ENCODE measurements at places on chromosomes 11 and 22. TPM values are rescaled to one million over a fixed set of nuclear protein-coding genes. Genes with fewer than 3 reads are reported as not detected.

SF3B2 gene
- 75.5 TPM for total RNA-seq

GAB2 gene
- 27.4 TPM for total RNA-seq

DNA sequence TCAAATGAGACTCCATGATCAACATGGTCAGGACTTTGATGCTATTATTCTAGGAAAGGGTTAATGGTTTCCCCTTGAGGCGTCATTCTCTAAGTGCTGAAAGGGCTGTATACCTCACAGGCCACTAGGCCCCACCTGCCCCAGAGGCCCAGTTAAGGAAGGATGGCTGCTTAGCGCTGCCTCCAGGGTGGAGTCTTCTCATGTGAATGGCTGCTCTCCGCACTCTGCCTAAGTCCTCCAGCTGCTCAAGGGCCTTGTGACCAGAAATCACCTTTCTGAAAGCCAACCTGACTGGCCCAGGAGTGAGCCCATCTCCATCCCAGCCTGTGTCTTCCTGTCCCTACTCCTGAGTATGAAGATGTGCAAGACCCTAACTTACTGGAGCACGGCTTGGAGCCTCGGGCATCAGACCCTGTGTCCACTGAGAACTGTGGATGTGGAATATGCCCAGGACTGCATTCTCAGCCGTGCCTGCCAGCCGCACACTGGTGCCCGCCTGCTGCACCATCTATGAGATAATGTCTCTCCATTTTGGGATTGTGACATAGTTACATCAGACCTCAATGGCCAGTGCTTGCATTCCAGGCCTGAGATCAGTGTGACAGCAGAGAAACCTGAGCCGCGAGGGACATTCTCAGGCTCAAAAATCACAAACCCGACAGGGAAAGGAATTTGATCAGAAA is 51.0 kb downstream of the SNX19 start:
- H3K4me1 ChIP-seq: peaks cover 40% of the 10 kb centered on the region
- H3K36me3 ChIP-seq: no peaks in the 10 kb centered on the region
- H3K27me3 ChIP-seq: no peaks in the 10 kb centered on the region
- peak overlapping the region; percentile 91 for H3K27ac ChIP-seq
- DNase-seq: peak; percentile 53
- H3K4me3 ChIP-seq: no peak overlapping the region

- no peaks in the 10 kb centered on the region for H3K4me1 ChIP-seq
- peaks cover 68% of the 10 kb centered on the region for H3K27me3 ChIP-seq
- DNase-seq: no peak
- H3K4me3 ChIP-seq: no peak overlapping the region
- H3K27ac ChIP-seq: no peak overlapping the region
Observed at GRCh38 chr22:37161443-37161842, 11.7 kb upstream of the IL2RB start.

GRCh38 chr11:67301313-67301921 is 1.9 kb upstream of the SSH3 start:
- H3K27me3 ChIP-seq: no peaks in the 10 kb centered on the region
- DNase-seq: no peak
- H3K4me1 ChIP-seq: peaks cover 37% of the 10 kb centered on the region
- H3K36me3 ChIP-seq: peaks cover 43% of the 10 kb centered on the region

DNA sequence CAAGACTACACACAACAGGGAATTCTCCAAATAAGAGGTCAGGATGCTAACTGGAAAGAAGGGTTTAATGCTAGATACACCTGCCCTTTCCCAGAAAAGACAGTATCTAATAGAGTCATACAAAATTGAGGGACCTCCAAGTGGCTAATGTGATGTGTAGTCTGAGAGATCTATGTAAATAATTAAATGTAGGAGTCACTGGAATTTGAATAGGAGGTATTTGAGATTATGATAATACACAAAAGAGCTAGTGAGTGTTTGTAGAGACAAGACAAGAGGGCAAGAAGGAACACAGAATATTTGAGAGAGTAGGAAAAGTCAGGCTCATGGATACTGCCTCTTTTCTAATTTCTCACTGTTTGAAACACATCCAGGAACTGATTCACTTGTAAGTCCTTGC is 15.5 kb upstream of the INSC start:
- no peak overlapping the region for H3K4me3 ChIP-seq
- no peaks in the 10 kb centered on the region for H3K36me3 ChIP-seq
- peaks cover 45% of the 10 kb centered on the region for H3K27me3 ChIP-seq
- no peak overlapping the region for H3K27ac ChIP-seq
- no peak for DNase-seq

GRCh38 chr11:8689726-8690255 is 7.2 kb downstream of the RPL27A start:
- peak overlapping the region; percentile 76 for H3K4me3 ChIP-seq
- no peak overlapping the region for H3K27ac ChIP-seq
- DNase-seq: no peak
- no peaks in the 10 kb centered on the region for H3K27me3 ChIP-seq
- peaks cover 27% of the 10 kb centered on the region for H3K4me1 ChIP-seq
- peaks cover 59% of the 10 kb centered on the region for H3K36me3 ChIP-seq

DNA sequence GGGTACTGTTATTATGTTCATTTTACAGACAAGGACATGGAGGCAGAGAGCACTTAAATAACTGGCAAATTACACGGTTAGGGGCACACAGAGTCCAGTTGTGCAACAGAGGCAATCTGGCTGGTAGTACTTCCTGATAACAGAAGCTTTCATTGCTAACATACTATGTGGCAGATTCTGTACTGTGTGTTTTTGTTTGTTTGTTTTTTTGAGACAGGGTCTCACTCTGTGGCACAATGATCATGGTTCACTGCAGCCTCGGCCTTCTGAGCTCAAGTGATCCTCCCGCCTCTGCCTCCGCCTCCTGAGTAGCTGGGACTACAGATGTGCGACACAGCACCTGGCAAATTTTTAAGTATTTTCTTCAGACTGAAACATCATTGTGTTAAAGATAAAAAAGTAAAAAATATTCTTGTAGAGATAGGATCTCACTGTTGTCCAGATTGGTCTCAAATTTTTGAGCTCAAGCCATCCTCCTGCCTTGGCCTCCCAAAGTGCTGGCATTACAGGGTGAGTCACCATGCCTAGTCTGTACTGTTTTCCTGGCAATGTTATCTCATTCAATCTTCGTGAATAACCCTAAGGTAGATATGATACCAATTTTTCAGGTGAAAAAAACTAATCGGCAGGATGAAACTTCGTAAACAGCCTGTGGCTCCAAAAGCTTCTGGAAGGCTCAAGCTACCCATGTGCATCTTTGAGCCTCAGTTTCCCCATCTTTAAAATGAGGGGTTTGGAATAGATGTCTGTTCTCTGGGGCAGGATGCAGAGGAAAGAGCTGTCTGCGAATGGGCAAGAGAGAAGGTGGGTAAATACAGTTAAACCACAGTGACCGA is 921 bp upstream of the NUCB2 start:
- no peak for DNase-seq
- H3K36me3 ChIP-seq: no peaks in the 10 kb centered on the region
- H3K4me3 ChIP-seq: peak overlapping the region; percentile 83
- H3K27ac ChIP-seq: peak overlapping the region; percentile 93
- H3K4me1 ChIP-seq: peaks cover 31% of the 10 kb centered on the region
- H3K27me3 ChIP-seq: no peaks in the 10 kb centered on the region

All from left ventricle myocardium inferior (tissue), 1 donor.